Uterine smooth muscle cell (primary cell): ENCODE measurements at places on chromosomes 5 and 9. TPM values are rescaled to one million over a fixed set of nuclear protein-coding genes. Genes with fewer than 3 reads are reported as not detected.

Gene ZNF354C
- total RNA-seq, result 9.4 and 10.0 TPM in 2 replicates

Gene MSMP
- 0.62 TPM in 1 of 2 replicates, not detected in the other for total RNA-seq

Gene SLC46A2
- not detected in 2 replicates for total RNA-seq

Gene EPB41L4A
- total RNA-seq, result 0.75 and 1.00 TPM in 2 replicates

Gene DMRT3
- not detected in 2 replicates for total RNA-seq

Gene PRRX2
- total RNA-seq, result 2.0 and 3.8 TPM in 2 replicates

Gene CENPH
- total RNA-seq, result 15.7 and 57.2 TPM in 2 replicates

Gene AK3
- 41.5 and 53.7 TPM in 2 replicates for total RNA-seq
